ENCODE measurements at places on chromosomes 11 and 22.
A peak's percentile ranks its signal among the peaks of the same experiment; 100 is the strongest.

- peak; percentile 71 for DNase-seq
Measured at GRCh38 chr11:110711776-110712658, at the start of gene ARHGAP20. TSS of gene ARHGAP20 (minus strand) at chr11:110712437. CDS start at chr11:110712231, 206 bp downstream.

GRCh38 chr11:5691964-5692361 lies 2.4 kb downstream of the TRIM22 start:
- DNase-seq = no peak

DNA sequence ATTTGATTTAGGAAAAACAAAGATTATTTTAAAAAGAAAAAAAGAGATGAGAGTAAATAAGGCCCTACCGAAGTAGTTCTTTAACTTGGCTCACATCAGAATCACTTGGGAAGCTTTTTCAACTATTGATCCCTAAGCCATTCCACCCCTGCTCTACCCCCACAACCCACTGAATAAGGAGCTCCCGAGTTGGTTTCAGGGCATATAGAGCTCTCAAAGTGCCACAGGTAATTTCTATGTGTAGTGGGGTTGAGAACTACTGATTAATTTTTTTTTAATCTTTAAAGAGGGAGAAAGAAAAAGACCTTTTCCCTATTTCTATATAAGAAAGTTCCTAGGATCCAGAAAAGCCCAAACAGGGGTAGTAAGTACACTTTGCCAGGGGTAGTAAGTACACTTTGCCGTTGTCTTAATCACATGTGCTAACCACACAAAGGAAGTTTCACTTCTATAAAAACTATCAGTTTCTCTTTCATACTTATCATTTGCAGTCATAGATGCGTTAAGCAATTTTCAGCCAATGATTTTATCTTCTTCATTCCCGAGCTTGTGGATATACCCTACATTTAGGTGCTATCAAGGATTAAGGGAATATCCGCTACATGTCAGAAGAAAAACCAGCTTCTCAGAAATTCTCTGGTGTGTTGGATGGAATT lies 108.4 kb upstream of the ZC3H12C start:
- no peak for DNase-seq

DNA sequence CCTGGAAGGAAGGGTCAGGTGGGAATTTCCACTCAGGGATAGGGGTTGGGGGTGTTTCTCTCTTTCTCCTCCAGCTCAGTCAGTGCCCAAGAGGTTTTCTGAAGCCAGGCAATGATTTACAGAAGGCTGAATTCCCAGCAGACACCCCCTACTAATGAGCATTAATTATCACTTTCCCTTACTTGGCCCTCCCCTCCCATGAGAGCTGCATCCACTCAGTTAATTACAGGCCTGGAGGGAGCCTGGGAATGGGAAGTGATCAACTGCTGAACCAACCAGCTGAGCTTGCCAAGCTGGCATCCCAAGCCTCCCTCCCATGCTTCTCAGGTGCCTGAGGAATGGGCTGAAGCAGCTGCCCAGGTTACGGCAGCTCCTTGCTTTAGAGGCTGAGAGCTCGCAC lies 992 bp downstream of the LGALS12 start:
- no peak for DNase-seq

- no peak for DNase-seq
Measured at GRCh38 chr22:17964643-17965042, 59.7 kb downstream of the MICAL3 start.

- DNase-seq = peak; percentile 92
Measured at GRCh38 chr22:30253205-30253852, 6.8 kb upstream of the LIF start.

GRCh38 chr11:89502301-89502700 lies 11.1 kb upstream of the NOX4 start:
- DNase-seq = no peak

DNA sequence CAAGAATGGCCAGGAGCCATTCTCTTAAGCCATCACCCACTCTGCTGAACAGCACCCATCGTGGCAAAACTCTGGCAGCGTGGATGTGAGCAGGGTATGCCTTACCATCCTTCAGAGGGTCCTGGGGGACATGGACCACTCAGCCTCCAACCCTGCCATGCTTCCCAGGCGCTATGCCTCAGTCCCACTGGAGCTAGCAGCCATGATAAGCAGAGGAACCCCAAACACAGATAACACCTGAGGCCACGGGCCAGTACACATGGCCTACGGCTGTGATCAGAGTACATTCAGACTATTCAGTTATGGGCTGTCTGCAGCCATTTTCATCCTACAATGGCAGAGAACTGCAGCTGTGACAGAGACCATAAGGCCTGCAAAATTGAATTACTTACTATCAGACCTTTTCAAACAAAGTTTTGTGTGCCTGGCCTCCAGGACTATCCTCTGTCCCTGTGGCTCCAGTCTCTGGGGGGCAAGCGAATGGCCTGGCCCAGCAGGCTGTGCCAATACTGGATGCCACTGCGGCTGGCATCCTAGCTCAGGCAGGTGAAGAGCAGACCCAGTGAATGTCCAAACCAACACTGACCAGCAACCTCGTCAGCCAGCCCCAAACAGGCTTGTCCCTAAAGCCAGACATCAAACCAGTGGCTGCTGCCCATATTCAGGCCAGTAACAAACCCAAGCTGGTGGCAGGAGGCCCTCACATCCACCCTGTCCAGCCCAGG lies 6.9 kb downstream of the ARVCF start:
- DNase-seq = no peak

- peak; percentile 97 for DNase-seq
Measured at GRCh38 chr11:122642472-122642922, 13.0 kb upstream of the UBASH3B start.

GRCh38 chr22:40679249-40679963 lies at the start of gene MCHR1:
TSS of gene MCHR1 (plus strand) at chr22:40679484. CDS start at chr22:40679653, 169 bp downstream.
- DNase-seq = no peak

DNA sequence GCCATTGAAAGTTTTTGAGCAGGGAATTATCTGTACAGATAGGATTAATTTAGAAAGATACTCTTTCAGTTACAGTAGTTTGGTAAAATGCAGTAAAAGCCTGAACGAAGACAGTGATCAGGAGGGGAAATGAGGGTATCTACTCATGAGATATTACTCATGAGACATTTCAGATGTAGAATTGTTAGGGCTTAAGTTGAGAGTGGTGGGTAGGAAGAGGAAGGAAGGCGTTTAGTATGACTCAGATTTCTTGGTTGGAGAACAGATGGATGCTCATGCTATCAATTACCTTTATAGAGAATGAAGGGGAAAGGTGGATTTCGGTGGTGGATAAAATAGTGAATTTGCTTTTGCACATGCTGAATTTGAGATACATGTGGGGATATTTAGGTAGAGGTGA lies 15.8 kb downstream of the CCDC81 start:
- DNase-seq = no peak

DNA sequence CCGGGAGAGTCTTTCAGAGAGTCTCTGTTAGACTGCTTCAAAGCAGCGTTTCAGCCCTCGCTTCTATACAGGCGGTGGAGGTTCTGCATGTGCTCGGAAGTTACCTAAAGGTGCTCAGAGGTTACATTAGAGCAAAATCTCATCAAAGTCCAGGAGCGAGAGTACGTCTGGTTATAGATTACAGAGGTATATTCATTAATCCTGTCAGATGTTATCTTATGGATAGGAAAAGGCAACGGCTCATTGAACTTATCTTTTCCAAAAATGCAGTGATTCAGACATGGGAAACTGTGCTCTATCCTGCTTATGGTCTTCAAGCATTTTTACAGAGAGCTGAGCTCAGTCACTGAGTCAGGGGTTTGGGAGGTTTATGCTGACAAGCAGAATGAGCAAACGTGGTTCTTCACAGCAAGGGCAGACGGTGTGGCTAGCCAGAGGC lies 9.1 kb upstream of the ZBED5 start:
- peak; percentile 75 for DNase-seq

DNA sequence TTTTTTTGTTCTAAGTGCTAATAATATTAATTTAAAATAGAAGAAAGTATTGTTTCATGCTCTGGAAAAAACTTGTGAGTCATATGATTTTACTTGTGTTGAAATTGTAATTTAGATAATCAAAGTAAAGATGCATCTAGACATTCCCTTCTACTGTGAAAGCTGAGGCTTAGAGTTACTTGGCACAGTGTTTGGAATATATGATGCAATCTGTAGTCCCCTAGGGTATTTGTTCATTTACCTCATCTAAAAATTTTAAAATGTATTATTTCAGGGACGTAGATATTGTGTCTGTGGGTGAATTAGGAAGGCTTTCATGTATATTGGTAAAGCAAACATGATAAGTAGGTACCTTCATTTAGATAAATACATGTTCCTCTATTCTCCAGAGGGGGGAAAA lies 793.5 kb upstream of the CNTN5 start:
- peak; percentile 1 for DNase-seq

GRCh38 chr11:3126901-3127691 lies 38.0 kb downstream of the OSBPL5 start:
- DNase-seq = no peak

GRCh38 chr22:39241794-39242594 lies 2.8 kb downstream of the PDGFB start:
- no peak for DNase-seq

DNA sequence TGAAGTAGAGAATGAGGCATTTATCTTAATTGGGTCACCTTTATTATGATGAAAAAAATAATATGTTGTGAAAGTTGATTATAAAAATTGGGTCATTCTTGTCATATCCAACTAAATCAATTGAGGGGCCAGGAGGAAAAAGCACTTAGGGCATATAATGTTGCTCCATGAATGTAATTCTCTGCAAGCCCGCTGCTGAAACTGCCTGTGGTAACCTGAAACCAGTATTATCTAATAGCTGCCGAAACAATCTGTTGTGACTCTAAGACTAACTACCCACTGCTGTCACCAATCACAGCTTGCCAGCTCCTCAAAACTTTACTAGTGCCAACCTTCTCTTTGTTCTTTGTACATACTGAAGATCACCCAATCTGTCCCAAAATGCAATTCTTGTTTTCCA lies 115.8 kb downstream of the ATG16L2 start:
- peak; percentile 15 for DNase-seq

Measured in fibroblast of skin of back (primary cell).